Umbilical cord (tissue), 2 donors: ENCODE measurements at places on chromosomes 6 and 20.

- no peak for DNase-seq
Observed at GRCh38 chr20:17343091-17343490, 116.3 kb downstream of the PCSK2 start.

DNA sequence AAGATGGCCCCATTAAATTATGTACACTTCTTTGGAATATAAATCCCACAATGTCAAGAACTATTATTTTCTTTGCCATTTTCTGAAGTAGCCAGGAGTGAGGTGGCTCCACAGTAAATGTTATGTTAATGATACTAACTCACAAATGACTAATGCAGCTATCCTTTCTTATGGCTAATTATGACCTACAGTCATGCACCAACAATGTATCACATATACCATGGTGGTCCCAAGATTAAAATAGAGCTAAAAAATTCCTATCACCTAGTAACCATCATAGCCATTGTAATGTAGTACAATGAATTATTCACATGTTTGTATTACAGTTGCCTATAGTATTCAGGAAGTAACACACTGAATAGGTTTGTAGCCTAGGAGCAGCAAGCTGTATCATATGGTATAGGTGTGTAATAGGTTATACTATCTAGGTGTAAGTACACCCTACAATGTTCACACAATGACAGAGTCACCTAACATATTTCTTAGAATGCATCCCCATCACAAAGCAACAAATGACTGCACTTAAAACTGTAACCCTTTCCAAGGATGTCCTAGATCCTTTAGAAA lies 15.3 kb downstream of the ECHDC1 start:
- no peak for DNase-seq

- DNase-seq, result no peak
Observed at GRCh38 chr6:12869816-12870432, 153.4 kb downstream of the PHACTR1 start.

DNA sequence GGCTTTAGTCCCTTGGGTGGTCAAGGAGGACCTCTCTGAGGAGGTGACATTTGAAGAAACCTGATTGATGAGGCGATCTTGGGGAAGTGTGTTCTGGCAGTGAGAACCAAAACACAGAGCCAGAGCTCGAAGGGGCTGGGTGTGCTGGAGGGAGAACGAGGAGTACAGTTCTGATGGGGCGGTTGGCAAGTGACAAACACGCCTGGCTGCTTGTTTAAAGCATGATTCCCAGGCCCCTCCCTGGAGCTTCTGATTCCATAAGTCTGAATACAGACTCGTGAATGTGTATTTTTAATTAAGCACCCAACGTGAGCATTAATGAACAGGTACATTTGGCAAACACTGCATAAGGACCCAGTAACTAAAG lies 886 bp upstream of the NFATC2 start:
- DNase-seq, result no peak

- DNase-seq, result no peak
Observed at GRCh38 chr6:145829102-145829501, 14.5 kb upstream of the FBXO30 start.
